ENCODE measurements at places on chromosomes 3 and 15.

DNA sequence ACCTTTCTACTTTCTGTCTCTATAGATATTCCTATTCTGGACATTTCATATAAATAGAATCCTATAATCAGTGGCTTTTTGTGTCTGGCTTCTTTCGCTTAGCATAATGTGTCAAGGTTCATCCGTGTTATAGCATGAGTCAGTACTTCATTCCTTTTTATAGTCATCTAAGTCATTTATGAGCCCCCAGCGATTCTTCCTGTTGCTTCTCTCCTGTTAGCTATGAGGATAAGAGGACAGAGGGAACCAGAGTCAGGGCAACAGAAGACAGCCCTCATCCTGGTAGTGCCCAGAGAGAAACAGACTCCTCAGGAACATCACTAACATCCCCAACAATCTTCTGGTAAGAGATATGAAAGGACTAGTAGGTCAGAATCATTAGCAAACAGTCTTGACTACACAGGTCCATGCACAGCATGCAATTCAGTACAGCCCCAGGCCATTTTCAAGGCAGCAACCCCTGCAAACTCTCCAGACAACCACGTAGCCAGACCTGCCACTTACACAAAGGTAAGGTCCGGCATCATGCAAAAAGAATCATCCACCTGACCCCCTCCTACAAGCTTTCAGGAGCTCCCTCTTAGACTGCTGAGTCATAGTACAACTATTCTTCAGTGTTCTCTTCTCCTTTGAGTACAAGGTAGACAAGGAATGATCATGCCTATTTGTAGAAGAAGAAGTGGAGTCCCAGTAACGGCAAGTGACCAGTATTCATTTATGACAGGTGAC, 91.5 kb downstream of the MYLK start:
- DNase-seq: peak; percentile 12

DNA sequence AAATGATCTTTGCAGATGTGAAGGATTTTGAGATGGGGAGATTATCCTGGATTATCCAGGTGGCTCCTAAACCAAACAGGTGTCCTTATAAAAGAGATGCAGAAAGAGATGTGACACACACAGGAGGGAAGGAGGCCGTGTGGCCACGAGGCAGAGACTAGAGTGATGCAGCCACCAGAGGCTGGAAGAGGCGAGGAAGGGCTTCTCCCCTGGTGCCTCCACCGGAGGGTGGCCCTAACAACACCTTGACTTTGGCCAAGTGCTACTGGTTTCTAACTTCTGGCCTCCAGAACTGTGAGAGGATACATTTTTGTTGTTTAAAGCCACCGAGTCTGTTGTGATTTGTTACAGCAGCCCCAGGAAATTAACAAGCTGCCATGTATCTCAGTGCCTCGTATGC, 127.1 kb downstream of the ASB7 start:
- DNase-seq: no peak

GRCh38 chr3:20076296-20076997, 36.2 kb downstream of the KAT2B start:
- no peak for DNase-seq

DNA sequence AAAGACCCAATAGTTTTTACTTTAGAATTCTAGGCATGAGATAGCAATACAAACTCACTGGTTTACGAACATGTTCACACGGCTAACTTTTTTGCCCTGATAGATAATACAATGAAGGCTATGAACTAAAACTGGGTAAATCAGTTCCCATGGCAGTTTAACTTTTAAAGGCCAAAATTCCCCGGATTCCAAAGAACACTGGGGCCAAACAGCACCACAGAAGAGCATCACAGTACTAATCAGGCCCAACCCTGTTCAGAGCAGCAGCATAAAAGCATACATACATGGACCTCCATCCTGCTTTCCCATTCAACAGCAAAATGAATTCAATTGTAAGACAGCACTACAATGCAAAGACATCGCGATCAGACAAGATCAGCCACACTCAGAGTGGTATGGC, 540.3 kb upstream of the CCDC54 start:
- DNase-seq: no peak

- DNase-seq: no peak
Observed at GRCh38 chr3:177563243-177563780, 366.0 kb upstream of the TBL1XR1 start.

DNA sequence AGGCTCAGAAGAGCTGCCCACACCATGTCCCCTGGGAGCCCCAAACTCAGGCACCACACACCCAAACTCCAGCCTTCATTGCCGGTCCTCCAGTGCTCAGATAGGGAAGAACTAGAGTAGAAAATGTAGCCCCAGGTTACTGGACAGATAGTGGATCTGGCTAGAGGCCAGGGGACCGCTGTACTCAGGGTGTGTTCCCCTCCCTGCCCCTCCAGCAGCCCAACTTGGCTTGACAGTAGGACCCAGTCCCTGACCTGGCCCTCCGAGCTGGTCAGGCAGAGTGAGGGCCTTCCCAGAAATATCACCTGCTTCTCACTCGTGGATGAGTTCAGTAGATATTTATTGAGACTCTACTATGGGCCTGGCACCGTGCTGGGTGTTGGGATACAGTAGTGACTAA, 100.0 kb downstream of the CORO2B start:
- DNase-seq: no peak

DNA sequence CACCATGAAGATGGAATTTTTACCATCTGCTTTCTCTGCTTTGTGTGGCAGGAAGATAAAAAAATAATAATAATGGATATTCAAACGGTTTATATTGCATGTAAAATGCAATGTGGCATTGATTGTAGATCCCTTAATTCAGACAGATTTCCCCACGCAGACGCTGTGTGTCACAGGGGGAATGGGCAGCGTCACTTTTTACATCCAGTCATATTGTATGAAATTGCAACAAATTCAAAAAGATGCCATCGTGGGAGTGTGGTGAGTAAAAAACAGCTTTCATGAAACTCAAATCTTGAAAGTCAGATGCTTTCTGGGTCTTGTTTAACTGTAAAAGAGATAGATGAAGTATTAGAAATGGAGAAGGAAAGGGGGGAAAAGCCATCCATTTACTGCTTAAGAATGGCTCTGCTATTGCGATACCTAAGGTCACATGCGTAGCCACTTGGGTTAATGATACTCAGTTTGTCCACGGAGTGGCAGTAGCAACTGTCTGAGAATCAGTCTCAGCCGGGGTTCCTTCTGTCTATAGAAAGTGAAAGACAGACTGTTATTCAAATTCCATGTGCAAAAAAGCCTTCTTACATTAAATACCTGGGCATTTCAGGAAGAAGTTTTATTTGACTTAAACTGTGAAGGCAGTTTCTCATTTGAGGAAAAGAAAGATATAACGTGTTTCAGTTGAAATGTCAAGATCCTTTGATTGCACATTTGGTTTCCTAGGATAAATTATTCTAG, 28.5 kb downstream of the BTD start:
- DNase-seq: peak; percentile 84

Measured in T47D (cell line).